ENCODE measurements at places on chromosomes 16 and 17.

- no peak for DNase-seq
Measured at GRCh38 chr16:49651226-49651625, 204.7 kb downstream of the ZNF423 start.

GRCh38 chr16:85731179-85731578, 19.7 kb downstream of the C16orf74 start:
- no peak for DNase-seq

GRCh38 chr17:67369676-67370075, 3.3 kb upstream of the PSMD12 start:
- no peak for DNase-seq

GRCh38 chr17:47209499-47209898, 351 bp downstream of the MYL4 start:
- no peak for DNase-seq

DNA sequence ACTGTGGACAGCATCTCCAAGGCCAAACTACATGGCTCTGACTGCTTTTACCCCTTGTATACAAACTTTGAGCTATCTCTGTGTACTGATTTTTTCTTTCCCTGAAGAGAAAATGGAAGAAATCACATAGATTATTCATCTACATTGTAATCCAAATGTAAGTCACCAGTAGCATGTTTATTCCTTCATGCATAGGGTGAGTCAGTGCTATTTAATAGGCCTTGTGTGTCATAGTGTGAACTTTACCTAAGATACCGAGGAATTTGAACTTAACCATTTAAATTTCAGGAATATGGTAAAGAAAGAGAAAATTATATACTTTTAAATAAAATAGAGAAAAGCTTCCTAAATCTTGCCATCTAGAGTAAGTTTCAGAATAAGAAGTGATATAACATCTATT, 16.5 kb downstream of the PHKB start:
- DNase-seq = no peak

DNA sequence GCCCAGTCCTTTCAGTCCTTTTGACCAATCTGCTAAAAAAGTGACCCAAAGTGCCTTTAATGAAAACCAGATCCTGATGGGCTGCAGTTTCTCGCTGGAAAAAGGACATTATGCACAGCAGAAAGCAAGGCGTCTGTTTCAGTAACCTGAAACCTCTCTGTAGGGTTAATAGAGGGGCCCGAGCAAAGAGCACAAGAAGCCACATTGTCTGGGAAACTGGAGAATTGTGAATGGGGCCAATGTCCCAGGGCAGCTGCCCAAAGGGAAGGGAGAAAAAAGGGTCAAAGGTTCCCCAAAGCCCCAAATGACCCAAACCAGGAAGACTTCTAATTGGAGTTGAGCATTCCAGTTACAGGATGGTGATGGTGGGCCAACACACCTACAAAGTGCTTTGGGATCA, 3.0 kb downstream of the OTOA start:
- no peak for DNase-seq

- no peak for DNase-seq
Measured at GRCh38 chr17:71666047-71666446, 454.8 kb upstream of the SOX9 start.

DNA sequence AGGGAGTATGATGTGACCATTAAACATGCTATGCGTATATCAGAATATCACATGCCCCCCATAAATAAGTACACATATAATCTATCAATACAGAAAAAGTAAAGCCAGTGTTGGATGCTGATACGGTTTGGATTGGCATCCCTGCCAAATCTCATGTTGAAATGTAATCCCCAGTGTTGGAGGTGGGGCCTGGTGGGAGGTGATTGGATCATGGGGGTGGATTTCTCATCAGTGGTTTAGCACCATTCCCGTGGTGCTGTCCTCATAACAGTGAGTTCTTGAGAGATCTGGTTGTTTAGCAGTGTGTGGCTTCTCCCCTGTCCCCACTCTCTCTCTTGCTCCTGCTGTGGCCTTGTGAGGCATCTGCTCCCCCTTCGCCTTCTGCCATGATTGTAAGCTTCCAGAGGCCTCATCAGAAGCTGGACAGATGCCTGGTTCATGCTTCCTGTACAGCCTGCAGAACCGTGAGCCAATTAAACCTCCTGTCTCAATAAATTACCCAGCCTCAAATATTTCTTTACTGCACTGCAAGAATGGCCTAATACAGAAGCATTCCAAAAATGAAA, 88.9 kb downstream of the AATF start:
- DNase-seq = no peak

DNA sequence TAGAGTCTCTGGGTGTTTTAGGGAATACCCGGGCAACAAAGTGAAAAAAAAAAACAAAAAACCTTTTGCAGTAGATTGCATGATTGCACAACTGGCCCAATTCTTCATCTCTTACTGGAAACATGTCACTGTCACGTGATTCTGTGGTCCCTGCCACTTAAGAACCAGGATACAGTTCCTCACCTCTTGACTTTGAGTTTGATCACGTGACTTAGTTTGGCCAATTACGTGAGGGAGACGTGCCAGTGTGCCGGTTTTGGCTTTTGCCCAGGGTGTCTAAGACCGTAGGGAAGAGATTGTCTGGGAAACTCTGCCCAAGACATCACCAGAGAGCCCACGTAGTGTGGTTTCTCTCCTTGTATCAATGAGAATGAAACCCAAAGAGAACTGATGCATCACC, 88.7 kb downstream of the GRIN2A start:
- peak; percentile 66 for DNase-seq

DNA sequence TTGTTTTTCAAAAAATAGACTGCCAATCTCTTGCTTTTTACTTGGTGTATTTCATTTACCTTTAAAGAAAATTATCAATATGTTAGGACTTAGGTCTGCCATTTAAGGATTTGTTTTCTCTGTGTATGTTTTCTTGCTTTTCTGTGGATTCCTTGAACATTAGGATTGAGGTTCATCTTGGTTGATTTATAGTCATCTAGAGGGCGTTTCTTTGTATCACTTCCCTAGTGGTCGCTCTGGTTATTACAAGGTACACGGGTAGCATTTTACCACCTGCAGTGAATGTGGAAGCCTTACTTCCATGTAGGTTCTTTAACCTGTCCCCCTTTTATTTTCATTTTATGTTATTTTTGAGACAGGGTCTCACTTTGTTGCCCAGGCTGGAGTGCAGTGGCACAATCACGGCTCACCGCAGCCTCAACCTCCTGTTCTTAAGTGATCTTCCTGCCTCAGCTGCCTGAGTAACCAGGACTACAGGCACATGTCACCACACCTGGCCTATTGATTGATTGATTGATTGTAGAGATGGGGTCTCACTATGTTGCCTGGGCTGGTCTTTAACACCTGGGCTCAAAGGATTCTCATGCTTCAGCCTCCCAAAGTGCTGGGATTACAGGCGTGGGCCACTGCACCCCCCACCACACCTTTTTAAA, 35.2 kb upstream of the CBX4 start:
- DNase-seq = no peak

DNA sequence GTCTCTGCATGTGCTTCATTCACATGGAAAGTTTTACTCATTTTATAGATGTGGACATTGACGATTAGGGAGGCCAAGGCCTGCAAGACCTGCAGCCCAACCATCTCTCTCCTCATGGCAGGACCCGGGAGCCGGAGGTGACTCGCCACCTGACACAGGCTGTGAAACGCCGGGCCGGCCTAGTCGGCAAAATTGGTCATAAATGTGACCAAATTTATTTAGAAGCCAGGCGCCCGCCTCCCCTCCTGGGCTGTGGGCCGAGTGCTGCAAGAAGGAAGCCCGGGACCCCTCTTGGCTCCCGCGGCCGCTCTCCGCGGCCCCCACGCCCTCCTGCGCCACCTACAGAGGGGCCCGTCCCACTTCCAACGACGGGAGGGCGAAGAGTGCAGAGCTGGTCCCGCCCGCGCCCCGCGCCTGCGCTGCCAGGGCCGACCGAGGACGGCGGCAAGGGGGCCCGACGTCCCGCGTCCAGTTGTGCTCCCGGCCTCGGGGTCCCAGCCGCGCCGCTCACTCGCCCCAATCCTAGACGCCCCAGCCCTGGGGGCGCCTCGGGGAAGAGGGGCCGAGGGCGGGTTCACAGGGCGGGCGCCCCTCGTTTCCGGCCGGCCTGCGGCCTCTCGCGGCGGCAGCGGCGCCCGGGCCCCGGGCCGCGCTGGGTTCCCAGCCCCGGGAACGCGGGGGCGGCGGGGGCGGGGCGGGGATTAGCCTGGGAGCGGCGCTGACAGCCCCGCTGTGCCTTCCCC, 47.5 kb downstream of the WNT3 start:
- DNase-seq = no peak

DNA sequence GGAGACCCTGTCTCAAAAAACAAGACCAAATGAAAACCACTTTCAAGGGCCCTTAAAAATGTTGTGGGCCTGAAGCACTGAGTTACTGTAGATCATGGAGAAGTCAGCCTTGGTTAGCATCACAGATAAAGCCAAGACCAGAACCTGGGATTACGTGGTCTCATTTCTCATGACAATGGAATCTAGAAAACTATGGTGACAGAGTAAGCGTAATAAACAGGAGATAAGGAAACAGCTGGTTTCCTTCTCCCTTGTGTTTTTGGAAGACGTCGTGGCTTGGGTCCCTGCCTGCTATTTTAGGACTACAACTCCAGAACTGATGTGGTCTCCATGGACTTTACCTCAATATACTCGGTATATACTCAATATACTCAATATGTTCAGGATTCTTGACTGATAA, 180.7 kb upstream of the ZFHX3 start:
- no peak for DNase-seq

GRCh38 chr17:35099908-35100307, 19.8 kb downstream of the RAD51D start:
- DNase-seq = no peak

DNA sequence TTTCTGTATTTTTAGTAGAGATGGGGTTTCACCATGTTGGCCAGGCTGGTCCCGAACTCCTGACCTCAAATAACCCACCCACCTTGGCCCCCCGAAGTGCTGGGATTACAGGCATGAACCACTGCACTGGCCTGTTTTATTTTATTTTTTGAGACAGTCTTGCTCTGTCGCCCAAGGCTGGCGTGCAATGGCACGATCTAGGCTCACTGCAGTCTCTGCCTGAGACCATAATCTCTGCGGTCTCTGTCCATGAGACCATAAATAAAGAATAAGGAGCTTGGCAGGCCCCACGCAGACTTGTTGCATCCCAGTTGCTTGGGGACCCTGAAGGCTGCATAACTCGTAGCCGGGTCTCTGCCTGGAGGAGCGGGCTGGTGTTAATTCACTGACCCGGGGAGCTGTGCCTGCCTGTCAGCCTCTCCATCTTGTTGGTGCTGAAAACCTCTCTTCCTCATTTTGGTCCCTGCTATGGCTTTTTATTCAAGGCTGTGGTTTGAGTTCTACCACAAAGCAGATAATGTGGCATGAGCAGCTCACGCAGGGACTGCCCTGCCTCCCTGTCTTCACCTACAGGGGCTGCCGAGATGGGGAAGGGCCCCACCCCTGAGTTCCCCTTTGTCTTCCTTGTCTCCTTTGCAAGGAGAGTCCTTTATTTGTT, 82.1 kb downstream of the MSI2 start:
- no peak for DNase-seq

DNA sequence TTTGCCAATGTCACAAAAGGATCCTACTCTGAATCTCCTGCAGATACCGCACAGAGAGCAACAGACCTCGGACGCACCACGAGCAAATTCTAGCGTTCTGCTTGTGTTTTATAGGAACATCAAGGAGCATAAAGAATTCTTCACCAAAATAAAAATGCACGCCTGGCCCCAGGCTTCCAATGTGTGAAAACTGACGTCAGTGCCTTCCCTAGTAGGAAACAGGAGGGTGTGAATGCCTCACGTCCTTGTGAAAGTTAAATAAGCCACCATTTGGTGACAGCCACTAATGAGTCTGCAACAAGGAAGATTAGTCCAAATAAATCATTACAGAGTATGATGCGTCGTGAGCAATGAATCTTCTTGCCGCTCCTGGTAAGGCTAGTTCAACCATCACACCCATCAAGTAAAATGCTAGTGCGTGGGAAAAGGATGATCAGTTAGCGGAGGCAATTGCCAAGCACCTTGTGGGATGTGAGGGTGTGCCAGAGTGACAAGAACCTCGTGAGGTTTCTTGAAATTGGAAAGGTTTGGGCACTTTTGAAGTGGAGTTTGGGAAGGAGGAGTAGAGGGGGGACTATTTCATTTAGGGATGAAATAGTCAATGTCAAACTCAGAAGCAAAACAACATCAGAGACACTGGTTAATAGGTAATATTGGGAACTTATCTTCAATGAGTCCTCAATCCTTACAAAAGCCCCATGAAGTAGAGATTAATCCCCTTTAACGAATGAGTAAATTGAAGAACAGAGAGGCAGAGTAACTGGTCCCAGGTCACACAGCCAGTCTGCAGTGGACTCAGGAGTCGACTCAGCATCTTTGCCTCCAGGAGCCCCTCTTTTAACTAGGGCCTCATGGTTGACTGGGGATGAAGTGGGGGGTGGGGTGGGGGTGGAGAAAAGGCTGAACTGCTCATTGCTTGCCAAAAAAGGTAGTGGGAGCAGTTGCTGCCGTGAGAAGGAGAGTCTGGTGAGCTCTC, 238.8 kb downstream of the SLC39A11 start:
- DNase-seq = no peak

GRCh38 chr17:12936501-12936900, 81.3 kb downstream of the ELAC2 start:
- no peak for DNase-seq

DNA sequence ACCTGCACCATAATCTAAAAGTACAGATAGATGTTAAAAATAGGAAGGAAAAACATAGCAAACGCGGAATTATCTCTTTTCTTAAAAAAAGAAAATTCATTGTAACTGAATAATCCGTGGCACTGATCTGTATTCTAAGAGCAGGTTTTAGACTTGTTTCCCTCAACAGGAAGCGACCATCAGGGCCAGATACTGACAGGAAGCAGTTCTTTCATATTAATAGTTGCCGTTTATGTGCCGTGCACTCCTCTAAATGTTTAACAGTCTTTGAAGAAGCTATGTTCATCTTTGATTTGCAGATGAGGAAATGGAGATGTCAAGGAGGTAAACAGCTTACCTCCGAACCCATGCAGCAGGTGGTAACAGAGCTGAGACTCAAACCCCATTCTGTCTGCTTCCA, 23.6 kb downstream of the DYNLRB2 start:
- DNase-seq = no peak

GRCh38 chr17:78356101-78356713, 3.7 kb downstream of the SOCS3 start:
- DNase-seq = no peak

GRCh38 chr17:29021226-29021625, 15.4 kb upstream of the SEZ6 start:
- no peak for DNase-seq

DNA sequence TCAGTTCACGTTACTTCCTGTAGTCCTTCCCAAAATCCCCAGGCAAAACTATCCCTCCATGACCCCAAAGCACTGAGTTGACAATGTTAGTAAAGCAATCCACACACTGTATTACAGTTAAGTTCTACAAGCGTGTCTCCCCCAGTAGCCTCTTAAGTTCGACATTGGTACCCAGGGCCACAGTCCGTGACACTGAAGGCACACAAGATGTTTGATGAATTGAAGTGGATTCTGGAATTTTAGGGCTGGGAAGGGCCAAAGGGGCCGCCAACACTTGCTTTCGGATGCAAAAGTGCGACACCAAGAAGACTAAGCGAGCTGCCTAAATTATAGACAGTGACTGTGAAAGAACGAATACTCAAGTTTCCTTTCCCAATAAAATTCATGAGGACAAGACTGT, 1.5 kb downstream of the VPS35 start:
- no peak for DNase-seq

- DNase-seq = no peak
Measured at GRCh38 chr17:47905221-47905733, 9.2 kb downstream of the SP2 start.

- DNase-seq = peak; percentile 91
Measured at GRCh38 chr17:80008383-80008840, 27.3 kb downstream of the TBC1D16 start.
